Ascending aorta (tissue), 2 donors: ENCODE measurements at places on chromosomes 11 and 22. TPM values are rescaled to one million over a fixed set of nuclear protein-coding genes. Genes with fewer than 3 reads are reported as not detected.

- DNase-seq: no peak
These were observed 41.1 kb downstream of the OTOG start for GRCh38 chr11:17588166-17588565.

TLCD5 gene
- total RNA-seq: 8.4 TPM

DNA sequence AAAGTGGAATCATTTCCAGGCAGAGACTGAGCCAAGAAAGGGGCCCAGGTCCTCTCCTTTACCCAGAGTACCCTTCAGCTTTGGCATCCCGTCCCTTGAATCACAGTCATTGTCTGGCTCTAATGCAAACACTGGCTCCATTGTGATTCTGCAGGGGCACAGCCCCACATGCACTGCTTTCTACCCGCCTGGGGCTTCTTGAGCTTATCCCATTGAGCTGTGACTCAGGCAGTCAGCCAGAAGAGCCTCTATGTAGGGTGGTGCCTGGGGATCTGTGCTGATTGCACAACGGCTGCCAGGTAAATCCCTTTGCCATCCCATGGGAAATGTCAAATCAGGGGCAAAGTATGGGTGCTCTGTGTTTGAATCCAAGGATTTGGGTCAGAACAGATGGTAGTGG lies 88.9 kb downstream of the RASSF10 start:
- DNase-seq: no peak

GRCh38 chr22:23523713-23524112 lies 56.4 kb downstream of the IGLL1 start:
- no peak for DNase-seq

DNA sequence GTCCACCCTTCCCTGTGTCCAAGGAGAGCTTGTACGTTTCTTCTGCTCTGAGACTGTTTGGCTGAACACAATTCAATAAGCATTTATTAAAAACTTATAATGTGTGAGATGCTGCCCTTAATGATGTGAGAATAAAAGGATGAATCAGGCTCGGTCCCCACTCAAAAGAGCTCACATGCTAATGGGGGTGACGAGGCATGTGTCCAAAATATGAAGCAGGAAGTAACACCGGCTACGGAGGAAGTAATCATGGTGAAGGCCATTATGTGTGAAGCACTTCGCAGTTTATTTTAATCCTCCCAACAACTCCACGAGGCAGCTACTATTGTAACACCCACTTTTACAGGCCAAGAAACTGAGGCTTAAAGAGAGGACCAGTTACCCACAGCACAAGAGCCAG lies 3.4 kb upstream of the RASD2 start:
- no peak for DNase-seq

OR2AG2 gene
- 0.43 TPM for total RNA-seq

C11orf21 gene
- not detected for total RNA-seq

DNA sequence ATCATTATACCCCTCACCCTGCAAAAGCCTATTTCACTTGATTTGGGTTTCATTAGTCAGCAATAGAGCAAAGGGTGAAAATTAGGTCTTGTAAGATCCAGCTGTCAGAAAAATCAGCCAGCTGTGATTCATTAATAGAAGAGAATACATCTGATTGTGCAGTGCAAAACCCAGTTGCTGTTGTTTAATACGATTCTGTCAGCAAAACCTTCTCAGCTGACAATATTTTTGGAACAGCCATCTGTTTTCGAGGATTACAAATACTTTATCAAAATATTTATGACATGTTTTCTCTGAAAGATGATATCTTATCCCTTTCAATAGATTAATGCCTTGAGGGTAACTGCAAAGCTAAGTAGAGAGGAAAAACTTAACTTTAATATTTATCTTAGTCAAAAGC lies 1354.0 kb upstream of the RAG2 start:
- DNase-seq: no peak

- DNase-seq: no peak
These were observed 30.0 kb upstream of the MUC5AC start for GRCh38 chr11:1127664-1128162.

- no peak for DNase-seq
These were observed 2.6 kb downstream of the RCE1 start for GRCh38 chr11:66845876-66846212.

DNA sequence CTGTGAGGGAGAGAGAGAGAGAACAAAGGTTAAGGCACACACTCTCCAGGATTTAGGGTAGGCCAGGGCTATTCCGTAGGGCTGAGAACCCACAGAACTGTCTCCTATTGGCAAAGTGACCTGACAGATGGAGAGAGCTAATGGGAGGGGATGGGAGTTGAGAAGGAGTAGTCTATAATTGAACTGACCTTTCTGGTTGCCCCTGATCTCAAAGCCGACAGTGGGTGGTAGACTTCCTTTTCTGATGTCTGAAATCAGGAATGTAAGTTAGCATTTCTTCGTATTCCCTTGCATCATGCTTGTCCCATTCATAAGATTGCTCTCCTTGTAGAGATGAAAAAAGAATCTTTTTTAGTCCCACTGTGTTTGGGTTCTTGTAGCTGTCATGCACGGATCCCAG lies 210.1 kb downstream of the NTM start:
- no peak for DNase-seq

DNA sequence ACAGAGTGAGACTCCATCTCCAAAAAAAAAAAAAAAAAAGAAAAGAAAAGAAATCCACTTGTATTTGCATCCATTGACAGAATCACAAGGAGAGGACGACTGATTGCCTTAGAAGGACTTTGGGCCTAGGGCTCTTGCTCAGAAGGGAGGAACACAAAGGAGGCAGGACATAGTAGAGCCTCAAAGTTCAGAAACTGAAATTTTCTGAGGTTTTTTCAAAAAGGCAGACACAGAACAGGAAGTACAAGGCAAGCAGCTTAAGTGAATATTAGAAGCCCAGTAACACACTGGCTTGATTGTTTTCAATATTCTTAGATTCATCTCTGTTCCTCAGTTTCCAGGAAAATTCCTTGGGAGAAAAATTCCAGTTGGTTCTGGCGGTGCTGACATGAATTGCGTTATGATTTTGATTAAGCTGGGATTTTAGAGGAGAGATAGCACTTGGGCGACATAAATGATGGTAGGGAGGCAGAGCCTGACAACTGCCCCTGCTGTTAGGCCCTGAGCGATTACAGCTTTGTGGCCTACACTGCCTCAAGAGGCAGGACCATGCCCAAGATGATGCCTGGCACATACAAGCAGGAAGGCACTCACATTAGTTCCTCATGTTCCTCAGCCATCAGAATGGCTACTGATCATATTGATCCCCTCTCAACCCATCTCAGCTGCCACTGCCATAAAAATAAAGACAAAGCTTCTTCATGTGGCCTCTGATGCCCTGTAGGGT lies 15.3 kb downstream of the CLPB start:
- no peak for DNase-seq

DUSP18 gene
- total RNA-seq: 0.21 TPM
